Caudate nucleus (tissue), 63 donors: ENCODE measurements at places on chromosomes 12 and 14.

- no peak for DNase-seq
Observed at GRCh38 chr14:76154539-76155126, 2.9 kb downstream of the GPATCH2L start.

GRCh38 chr14:93655078-93655750, 133.1 kb downstream of the PRIMA1 start:
- no peak for DNase-seq

GRCh38 chr14:29800961-29801360, 126.7 kb downstream of the PRKD1 start:
- no peak for DNase-seq

DNA sequence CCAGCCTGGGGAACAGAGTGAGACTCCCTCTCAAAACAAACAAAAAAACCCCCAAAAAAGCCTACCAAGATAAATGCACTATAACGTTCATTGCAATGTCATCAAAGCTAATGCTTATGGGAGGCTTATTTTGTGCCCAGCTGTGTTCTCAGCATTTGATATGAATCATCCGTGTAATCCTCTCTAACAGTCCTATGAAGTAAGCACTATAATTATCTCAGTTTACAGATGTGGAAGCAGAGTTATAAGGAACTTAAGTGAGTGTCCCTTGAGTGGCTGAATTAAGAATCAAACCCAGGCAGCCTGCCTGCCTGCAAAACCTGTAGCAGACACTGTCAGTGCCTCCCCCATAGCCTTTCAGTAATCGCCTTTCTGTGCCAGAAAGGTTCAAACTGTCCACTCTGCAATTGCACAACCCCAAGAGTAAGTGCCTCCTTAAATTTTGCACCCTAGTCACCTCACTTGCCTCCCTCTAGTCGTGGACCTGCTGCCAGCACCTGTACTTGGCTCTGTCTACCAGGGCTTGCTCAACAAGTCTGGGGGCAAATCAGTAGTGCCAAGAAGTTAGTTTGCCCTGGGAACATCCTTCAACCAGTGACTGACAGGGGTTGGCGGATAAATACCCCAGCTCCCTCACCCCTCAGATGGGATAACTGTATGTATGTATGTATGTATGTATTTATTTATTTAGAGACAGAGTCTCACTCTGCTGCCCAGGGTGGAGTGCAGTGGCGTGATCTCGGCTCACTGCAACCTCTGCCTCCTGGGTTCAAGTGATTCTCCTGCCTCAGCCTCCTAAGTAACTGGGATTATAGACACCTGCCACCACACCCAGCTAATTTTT, 23.8 kb upstream of the PPP1CC start:
- DNase-seq, result no peak

- no peak for DNase-seq
Observed at GRCh38 chr12:132262256-132263060, 66.9 kb downstream of the GALNT9 start.

- DNase-seq, result no peak
Observed at GRCh38 chr12:122051231-122051876, 27.2 kb upstream of the MLXIP start.

DNA sequence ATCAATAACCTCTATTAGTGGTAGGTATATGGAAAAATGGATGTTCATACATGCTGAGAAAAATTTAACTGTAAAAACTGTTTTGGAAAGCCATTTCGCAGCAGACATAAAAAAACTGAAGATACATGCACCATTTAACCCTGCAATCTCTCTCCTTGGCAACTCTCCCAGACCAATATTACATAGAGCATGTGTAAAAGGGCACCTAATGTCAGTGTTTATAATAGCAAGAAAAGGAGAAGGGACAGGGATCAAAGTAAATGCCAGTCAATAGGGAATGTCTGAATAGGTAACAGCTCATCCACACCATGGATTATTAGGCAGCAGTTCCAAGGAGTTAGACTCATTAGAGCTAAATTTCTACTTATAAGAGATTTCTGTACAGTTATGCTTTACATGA, 77.2 kb downstream of the BTG1 start:
- no peak for DNase-seq

DNA sequence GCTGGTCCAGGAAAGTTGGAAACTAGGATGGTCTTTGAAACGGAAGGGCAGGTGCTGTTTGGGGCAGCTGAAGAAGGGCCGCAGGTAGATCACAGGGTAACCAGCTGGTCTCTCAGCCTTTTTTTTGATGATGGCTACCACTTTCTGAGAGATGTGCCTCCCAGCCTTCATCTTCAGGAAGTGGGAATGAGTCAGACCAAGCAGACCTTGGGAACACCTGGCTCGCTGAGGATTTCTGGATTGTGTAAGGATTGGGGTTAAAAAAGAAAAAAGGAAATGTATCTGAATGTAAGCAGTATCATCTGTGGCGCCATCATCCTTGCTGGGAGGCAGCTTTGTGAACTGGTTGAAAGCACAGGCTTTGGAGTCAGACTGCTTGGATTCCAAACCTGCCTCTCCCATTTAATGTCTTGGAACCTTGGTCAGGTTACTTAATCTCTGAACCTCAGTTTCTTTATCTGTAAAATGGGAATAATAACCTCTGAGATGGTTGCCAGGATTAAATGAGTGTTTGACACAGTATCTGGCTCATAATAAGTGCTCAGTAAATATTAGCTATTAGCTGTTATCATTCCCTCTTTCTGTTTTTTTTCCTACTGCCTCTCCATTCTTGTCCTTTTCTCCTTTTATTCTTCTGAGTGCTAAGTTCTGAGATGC, 1.7 kb downstream of the PRPF40B start:
- no peak for DNase-seq

GRCh38 chr14:92253381-92253894, 69.5 kb upstream of the SLC24A4 start:
- DNase-seq, result no peak

DNA sequence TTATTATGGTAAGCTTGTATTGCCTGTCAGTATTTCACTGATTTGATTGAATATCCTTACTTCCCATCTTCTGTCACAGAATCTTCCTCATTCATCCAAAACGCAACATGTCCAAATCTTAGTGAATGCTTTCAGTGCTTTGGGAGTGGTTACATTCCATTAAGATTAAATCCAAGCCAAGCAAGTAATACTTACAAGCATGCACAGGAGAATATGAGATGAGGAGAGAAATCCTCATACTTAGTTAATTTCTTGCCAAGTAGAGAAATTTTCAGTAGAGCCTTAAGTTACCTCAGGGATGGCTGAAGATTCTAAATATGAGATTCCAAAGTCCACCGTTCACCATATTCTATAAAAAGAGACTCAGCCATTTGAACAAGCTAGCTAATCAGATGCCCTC, 316.0 kb downstream of the RAD51B start:
- no peak for DNase-seq

DNA sequence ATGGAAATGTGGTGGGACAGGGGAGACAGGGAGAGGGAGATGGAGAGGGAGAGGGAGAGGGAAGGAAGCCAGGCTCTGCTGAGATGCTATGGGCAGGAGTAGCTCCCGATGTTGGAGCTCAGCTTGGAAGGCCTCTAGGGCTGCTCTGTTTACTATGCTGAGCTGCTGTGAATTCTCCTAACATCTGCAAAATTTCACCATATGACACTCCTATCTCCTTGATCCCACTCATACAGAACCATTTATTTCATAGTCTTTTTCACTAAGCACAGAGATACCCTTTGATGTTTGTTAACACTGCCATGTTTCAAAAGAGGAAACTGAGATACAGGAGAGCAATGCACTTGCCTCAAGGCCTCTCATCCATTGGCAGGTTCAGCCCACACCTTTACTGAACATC, 60.7 kb downstream of the C12orf75 start:
- DNase-seq, result no peak

DNA sequence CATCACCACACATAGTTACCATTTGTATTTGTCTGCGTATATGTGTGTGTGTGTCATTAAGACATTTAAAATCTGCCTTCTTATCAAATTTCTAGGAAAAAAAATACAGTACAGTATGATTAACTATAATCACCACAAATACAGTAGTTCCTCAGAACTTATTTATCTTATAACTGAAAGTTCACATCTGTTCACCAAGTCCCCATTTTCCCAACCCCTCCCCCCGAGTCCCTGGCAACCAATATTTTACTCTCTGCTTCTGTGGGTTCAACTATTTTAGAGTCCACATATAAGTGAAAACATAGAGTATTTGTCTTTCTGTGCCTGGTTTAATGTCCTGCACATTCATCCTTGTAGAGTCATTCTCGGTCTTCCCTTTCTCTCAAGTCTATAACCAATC, 12.3 kb downstream of the CAPS2 start:
- DNase-seq, result no peak

- DNase-seq, result no peak
Observed at GRCh38 chr12:116002890-116003536, 274.5 kb downstream of the MED13L start.

GRCh38 chr12:122022393-122023338, 982 bp downstream of the BCL7A start:
- peak; percentile 62 for DNase-seq

DNA sequence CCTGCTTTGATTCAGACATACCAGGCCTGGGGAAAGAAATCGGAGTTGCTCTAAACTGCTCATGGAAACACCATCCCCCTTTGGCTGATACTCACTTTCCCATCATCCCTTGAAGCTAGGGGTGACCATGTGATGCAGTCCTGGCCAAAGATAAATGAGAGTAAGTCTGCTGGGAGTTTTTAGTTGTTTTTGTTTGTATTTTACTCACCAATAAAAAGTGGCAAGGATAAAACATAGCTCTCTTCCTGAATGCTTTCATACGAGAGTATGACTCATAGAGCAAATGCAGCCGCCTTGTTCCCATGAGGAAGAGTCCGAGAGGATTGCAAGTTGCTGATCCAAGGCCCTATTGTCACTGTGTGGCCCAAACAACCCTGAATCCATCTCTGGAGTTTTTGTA, 126.4 kb upstream of the TMEM132C start:
- no peak for DNase-seq

DNA sequence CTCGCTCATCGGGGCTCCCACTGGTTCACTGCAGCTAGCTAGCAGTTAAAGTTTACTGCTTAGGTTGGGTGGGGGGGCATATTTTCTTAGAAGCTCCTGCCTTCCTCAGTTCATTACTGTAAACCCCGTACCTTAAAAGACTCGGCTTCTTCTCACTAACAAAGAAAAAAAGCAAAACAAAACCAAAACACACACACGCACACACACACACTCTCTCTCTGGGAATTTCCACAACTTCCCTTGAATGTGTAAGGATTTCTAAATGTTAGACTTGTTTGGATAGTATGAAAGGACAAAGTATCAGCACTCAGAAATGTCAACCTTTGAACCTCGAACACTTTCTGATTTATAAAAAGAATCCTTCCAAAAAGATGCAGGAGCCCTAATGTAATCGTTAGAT, 927 bp downstream of the PTHLH start:
- no peak for DNase-seq

DNA sequence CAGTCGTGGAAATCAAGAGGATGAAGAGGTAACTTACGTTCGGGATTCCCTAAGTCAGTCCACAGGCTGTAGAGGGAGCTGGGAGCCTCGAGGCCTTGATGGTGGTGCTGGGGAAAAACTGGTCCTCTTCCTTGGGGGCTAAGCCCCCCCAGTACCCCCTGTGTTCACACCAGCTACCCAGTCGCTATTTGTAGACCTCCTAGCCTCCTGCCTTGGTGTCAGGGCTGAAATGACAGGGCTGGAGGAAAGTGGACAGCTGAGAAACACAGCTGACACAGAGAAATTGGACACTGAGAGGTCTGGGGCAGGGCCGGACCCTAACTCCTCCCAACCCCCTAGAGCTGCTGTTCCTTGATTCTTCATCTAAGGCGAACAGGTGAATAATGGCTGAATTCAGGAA, at the start of gene STAC3:
TSS of gene STAC3 (minus strand) at position 232 of the 400 bp plus-strand sequence. CDS start 1,551 bp downstream, outside the sequence.
- DNase-seq, result no peak

DNA sequence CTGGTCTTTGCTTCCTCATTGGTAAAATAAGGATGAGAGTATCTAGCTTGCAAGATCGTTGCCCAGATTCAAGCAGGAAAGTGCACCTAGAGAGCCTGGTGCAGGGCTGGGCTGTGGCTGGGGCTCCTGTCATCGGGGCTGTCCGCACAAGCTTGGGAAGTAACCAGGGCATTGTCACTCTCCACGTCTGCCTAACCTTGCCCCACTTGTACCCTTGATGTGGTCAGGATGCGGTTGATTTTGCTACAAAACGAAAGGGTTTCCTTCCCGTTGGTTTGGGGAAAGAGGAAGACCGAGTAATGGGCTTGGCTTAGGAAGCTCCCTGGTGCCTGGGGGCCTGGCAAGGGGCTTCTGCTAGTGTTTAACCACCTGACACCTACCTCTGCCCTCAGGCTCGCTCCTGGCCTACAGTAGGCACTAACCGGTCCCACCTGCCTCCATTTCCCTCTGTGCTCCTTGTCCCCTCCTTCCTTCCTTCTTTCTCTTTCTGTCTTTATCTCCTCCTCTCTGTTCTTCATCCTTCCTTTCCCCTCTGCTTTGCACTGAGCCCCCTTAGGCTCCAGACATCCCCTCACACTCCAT, 21.8 kb downstream of the MVK start:
- no peak for DNase-seq

- no peak for DNase-seq
Observed at GRCh38 chr14:34498684-34499412, 36.8 kb upstream of the SPTSSA start.

DNA sequence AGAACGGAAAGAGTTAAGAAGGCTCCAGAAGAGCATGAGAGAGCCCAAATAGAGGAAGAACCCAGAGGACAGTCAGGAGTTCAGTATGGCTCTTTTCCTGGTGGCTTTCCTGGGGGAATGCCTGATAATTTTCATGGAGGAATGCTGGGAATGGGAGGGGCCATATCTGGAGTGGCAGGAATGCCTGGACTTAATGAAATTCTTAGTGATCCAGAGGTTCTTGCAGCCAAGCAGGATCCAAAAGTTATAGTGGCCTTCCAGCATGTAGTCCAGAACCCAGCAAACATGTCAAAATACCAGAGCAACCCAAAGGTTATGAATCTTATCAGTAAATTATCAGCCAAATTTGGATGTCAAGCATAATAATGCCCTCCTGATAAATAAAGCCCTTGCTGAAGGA, 15.5 kb upstream of the SYT10 start:
- no peak for DNase-seq

GRCh38 chr14:21107283-21107800, 6.5 kb downstream of the TMEM253 start:
- DNase-seq, result no peak

DNA sequence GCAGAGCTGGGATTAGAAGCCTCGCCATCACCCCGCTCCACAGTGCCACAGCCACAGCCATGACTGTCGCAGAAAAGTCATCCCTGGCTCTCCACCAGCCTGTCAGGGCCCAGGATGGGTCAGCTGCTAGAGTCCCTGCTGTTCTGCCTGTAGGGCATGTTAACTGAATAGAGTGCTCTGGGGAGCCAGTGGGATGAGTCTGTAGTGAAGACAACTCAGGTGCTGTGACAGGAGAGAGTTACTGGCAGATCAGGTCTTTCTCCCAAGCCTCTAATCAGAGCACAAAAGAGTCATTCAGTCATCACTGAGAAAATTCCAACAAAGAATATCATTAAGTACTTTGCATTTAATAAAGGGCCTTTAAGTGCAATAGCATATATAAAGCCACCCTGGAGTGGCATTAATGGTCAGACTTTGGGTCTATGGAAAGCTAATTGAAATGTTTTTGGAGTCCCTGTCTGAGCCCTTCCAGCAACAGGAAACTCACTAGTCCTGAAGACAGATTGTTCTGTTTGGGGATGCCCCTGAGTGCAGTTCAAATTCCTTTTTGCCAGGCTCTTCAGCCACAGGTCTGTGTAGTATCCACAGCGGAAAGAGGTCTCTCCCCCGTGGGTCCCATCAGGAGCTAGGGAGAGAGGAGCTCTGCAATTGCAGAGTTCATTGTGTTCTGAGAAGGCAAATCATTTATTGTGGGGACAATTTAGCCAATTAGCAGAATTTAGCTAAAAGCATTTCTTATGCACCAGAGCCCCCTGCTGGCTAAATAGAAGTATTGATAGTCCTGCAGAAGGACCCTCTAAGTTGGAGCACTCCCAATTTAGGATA, 45.2 kb upstream of the C14orf132 start:
- peak; percentile 16 for DNase-seq

GRCh38 chr12:55629058-55629841, 7.4 kb upstream of the OR10P1 start:
- no peak for DNase-seq
